ENCODE measurements at places on chromosomes 3 and 15. TPM values are rescaled to one million over a fixed set of nuclear protein-coding genes. Genes with fewer than 3 reads are reported as not detected.
A peak's percentile ranks its signal among the peaks of the same experiment; 100 is the strongest.

PDZRN3 gene
- 7.9 TPM for polyA plus RNA-seq

DNA sequence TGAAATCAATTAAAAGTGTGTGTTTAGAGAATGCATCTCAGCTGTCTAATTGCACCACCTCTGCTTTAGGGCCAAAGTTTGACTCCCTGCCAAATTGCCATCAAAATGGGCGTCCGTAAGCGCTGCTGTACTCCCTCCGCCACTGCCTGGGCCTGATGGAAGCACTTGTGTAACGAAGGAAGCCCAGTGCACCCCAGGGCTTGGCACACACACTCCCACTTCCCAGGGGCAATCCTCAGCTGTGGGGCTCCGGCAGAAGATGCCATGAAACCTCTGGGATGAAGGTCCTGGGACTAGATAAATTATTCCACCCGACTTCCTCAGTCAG lies 137.8 kb downstream of the RORA start:
- peak; percentile 42 for DNase-seq

DNA sequence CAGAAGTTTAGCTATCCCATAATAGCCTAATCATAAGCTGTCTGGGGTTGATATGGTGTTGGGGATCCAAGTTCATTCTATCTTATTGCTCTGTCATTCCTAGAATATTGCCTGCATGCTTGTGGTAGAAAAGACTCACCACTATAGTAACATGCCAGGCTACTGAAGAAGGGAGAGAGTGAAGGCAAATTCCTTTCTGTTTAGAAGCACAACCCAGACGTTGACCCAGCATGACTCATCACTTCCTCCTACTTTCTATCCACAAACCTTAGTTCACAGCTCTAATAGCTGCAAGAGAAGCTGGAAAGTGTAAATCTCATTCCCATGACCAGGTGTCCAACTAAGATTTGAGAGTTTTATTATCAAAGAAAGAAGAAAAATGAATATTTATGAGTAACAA lies 57.8 kb upstream of the NMD3 start:
- no peak for DNase-seq

GRCh38 chr3:45140141-45140769 lies 5.9 kb downstream of the CDCP1 start:
- DNase-seq = no peak

- DNase-seq = peak; percentile 30
Observed at GRCh38 chr15:23857028-23857641, 170.0 kb upstream of the NDN start.

GRCh38 chr3:11060500-11061251 lies 68.1 kb downstream of the SLC6A1 start:
- DNase-seq = peak; percentile 89

ISL2 gene
- 3.5 TPM for polyA plus RNA-seq

DNA sequence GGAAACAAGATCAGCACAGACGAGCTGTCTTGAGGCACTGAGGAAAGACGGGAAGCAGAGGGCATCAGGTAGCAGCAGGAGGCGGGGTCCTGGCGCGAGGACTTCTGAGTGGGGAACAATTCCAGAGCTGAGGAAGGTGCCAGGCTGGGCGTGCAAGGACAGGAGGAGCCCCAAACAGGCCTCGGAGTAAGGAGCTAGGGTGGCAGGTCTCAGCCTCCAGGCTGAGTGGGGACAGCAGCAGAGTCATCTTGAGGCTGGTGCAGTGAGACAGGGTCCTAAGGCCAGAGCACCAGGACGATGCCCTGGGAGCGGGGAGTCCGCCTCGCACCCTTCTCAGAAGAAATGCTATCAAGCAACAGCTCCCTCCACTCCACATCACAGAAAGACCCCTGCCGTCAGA lies 78.4 kb downstream of the PCSK6 start:
- no peak for DNase-seq

GRCh38 chr15:44541282-44541958 lies 4.5 kb downstream of the EIF3J start:
- DNase-seq = no peak

PYDC2 gene
- not detected for polyA plus RNA-seq

DNA sequence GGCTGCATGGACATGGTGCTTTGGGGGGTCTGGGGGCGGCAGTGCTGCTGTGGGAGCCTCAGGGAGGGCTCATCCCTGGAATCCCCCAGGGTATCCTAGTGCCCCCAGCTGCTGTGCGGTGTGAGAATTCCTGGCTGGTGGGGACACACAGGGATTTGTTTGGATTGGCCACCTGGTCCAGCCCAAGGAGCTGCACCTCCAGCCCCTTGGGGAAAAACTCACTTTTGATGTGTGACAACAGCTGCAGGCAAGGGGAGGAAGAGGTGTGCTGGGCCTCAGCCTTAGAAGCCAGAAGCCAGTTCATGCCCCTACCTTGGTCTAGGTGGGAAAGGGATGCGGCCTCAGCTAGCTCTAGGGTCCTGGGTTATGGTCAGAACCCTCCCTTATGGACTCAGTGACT lies 8.4 kb upstream of the COMMD4 start:
- no peak for DNase-seq

GRCh38 chr15:29704950-29705597 lies 117.2 kb downstream of the TJP1 start:
- DNase-seq = no peak

RAB7A gene
- 271 TPM for polyA plus RNA-seq

COL7A1 gene
- polyA plus RNA-seq = 7.1 TPM

- no peak for DNase-seq
Observed at GRCh38 chr3:193621127-193621526, 28.1 kb downstream of the OPA1 start.

ZBED2 gene
- polyA plus RNA-seq = 1.3 TPM

GRCh38 chr15:59904450-59905135 lies 99.5 kb upstream of the FOXB1 start:
- DNase-seq = no peak

DNA sequence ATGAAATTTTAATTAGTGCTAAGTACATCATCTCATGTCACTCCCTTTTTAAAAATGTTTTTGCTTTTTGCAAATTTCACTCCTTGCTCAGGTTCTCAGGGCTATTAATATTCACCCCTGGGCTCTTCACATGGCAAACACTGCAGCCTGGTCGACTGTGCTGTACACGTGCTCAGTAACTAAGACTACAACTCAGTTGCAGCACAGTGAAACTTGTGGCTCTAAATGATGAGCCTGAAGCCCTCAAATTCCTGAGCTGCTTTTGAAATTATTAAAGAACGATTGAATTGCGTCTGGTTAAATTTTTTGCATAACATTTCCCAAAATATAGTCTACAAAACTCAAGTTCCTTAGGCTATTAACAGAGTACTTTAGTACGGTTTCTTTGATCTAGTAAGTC lies 159.3 kb upstream of the C2CD4B start:
- DNase-seq = no peak

INSYN1 gene
- polyA plus RNA-seq = 3.6 TPM

- DNase-seq = no peak
Observed at GRCh38 chr15:87633525-87633924, 623.0 kb downstream of the NTRK3 start.

BCHE gene
- polyA plus RNA-seq = not detected

DNA sequence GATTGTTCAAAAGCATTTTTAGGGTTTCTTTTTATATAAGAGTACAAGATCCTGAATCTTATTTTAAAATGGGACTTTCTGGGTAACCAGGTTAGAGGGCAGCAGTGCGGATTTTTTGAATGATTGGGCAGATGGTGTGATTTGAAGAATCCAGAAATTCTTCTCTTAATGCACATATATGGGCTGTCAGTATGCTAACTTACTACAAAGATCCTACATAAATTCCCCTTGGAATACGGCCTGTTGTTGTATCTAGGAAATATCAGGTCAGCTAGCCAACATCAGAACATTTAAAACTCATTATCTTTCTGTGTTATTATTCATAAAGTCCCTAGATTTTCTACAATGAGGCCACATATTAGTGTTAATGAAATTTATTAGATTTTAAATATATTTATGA lies 229.6 kb upstream of the TPRG1 start:
- DNase-seq = no peak

CEP19 gene
- polyA plus RNA-seq = 3.0 TPM

RBM5 gene
- 168 TPM for polyA plus RNA-seq

GRCh38 chr15:65476903-65477302 lies 40.6 kb downstream of the DPP8 start:
- DNase-seq = no peak

GRCh38 chr3:148911592-148911991 lies 46.5 kb downstream of the CPA3 start:
- no peak for DNase-seq

DNA sequence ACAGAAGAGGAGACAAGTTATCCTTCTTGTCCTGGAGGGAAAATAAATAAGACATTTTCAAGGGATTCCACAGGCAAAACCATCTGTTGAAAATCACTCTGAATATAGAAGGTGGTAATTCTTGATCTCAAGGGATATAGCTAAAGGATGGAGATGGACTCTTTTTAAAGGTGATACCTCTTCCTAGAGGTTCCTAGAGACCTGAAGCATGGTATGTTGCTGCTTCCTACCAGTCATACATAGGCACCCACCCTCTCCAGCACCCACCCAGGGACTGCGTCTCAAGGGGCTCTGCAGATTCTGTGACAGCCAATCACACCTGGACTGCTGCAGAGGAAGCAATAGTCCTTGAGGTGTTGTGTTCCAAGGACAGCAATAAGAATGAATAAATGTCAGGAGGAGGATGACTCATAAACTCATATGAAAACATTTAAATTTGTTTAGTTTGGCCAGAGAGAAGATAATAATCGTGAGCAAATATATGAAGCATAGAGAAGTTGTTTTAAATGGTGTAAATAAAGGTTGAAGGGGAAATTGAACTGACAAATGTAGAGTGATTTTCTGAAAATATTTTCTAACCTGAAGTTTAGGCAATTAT lies 741.6 kb upstream of the CBLB start:
- no peak for DNase-seq

TF gene
- 0.08 TPM for polyA plus RNA-seq

DNA sequence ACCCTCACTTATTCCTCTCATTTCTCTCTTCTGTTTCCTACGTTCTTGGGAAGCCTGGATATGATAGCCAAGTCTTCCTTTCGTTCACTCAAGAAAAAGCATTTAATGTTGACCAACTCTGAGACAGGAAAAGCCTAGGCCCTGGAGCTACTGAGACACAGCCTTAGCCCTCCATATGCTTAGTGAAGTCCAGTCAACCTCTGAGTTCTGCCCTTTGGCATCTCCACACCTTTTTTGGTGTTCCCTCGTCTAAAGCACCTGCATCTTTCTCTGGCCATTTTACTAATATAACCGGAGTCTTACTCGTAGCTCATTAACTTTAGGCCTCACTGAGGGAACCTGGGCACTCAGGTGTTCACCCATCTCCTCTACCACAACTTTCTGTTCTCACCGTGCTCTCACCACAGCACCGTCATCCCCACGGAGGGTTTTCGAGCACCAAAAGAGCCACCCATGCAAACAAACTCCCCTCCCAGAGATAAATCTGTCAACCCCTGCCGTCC lies 632 bp downstream of the MTHFS start:
- no peak for DNase-seq

DNA sequence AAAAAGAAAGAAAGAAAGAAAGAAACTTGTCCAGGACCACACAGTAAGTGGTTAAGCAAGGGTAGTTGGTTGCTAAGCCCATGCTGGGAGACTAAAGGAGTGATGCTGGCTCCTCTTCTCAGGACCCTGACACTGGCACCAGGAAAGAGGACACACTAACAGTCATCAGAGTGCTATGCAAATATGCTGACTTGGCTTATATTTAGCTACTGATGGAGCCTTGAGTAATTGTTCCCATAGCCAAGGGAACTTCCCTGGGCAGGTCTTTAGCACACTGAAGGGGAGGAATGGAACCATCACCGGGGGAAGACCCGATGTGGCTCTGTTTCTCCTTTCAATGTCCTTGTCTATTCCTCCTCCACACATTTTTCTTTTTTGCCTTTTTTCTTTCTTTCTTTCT lies 6.2 kb downstream of the TMEM40 start:
- DNase-seq = no peak

CHRNA7 gene
- 0.80 TPM for polyA plus RNA-seq

EPB42 gene
- polyA plus RNA-seq = not detected

OR5H1 gene
- not detected for polyA plus RNA-seq

- DNase-seq = no peak
Observed at GRCh38 chr3:119359476-119360326, 65.5 kb downstream of the ARHGAP31 start.

AP3B2 gene
- polyA plus RNA-seq = 1.8 TPM

DNA sequence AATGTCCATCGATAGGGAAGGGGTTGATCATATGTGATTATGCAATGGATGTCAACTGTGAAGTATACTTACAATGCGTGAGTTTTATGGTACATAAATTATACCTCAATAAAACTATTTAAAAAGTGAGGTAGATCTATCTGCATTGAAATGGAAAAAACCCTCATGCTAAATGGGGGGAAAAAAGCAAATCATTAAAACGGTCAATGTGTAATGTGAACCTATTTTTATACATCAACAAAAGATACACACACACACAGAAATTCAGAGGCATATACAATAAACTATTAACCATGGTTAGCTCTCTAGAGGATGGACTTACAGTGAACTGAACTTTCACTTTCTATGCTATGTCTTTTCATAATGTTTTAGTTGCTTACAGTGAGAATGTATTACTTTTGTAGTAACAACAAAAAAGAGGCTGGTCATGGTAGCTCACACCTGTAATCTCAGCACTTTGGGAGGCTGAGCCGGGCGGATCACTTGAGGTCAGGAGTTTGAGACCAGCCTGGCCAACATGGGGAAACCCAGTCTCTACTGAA lies 23.1 kb downstream of the STIMATE start:
- DNase-seq = no peak

GRCh38 chr3:117922039-117922438 lies 1112.6 kb downstream of the IGSF11 start:
- no peak for DNase-seq

DNA sequence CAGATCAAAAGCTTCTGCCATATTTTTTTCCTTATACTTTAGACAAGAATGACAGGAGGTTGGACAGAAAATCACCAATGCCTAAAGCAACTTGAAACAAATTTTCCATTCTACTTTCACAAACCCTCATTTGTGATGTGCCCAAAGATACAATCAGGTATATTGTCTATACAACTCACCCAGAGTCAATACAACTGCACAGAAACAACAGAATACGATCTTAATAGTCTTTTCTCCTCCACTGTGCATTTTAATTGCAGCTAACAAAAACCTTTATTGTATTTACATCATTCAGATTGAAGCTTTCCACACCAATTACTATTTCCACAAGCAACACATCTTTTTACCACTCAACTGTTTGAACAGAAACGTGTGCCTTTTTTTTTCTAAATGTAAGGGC lies 80.4 kb downstream of the PLOD2 start:
- DNase-seq = no peak
